T-helper 1 cell treated with Interleukin-12 subunit alpha and Interleukin-12 subunit beta and Interleukin-4 antibody, amounts not matched to agents 30 ng/mL and 1 ng/mL, for 36 hours (primary cell): ENCODE measurements at places on chromosomes 12 and 14. TPM values are rescaled to one million over a fixed set of nuclear protein-coding genes. Genes with fewer than 3 reads are reported as not detected.

Gene FBLN5
- 1.5 and 1.9 TPM in 2 replicates for total RNA-seq

Gene PTPN6
- 189 and 193 TPM in 2 replicates for total RNA-seq

Gene PAPLN
- total RNA-seq = 0.71 and 1.0 TPM in 2 replicates

Gene AACS
- 25.1 and 25.2 TPM in 2 replicates for total RNA-seq

Gene SYT10
- total RNA-seq = not detected in 2 replicates

Gene RNASE4
- total RNA-seq = 1.0 and 1.3 TPM in 2 replicates

Gene LRTM2
- total RNA-seq = 0.41 TPM in 1 of 2 replicates, not detected in the other
